ENCODE measurements at places on chromosomes 11 and 22.

DNA sequence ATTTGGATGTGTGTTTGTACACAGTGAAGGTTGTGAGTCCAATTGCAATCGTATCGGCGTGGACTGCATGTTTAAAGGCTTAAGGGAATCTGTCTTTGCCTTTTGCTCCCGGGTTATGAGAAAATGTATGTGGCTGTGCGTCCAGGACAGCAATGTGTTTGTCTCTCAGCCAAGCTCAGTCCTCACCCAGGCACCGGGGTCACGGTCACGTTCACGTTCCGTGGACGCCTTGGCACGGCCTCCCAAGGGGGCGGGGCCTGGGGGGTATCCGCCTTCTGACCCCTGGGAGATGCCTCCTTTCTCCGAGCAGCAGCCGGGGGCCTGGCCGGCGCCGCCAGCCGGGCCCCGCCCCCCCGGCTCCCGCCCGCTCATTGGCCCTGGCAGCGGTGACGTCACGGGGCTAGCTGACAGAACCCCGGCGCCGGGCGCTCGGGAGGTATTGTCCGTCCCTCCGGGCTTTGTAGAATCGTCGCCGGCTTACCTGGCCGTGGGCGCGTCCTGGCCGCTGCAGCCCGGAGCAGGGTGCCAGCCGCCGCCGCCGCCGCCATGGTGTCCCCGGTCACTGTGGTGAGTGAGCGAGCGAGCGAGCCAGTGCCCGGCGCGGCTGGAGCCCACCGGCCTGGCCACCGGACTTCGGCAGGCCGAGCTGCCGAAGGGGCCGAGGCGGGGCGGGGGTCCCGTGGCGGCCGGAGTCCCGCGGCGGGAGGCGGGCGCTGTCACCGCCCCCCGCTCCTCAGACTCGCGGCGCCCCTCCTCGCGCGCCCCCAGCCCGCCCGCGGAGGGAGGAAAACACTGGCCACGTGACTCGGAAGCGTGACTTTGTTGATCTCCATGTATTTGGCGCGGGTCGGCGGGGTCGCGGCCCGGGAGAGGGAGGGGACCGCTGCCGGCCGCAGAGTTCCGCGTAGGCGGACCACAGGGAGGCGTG lies at the start of gene TMEM86A:
Gene TMEM86A (plus strand): TSS at position 439 of the 928 bp plus-strand sequence. CDS start 108 bp downstream, at position 547.
- DNase-seq = peak; percentile 73

DNA sequence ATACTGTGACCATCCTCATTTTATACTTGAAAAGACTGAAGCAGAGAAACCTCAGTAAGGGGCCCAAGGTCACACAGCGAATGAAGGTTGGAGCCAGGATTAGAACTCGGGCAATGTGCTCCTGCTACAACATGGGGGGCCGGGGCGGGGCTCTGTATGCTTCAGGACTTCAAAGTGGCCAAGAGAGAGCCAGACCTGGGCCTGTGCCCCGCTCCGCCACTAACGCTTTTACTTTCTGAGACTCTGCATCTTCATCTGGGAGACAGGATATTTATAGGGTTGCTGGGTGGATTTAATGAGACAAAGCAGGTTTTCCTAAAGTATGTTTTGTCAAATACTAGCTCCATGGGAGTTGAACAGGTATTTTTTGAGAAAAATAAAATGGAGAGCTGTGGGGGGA lies 33.9 kb upstream of the LYVE1 start:
- DNase-seq = no peak

- DNase-seq = no peak
Observed at GRCh38 chr11:122076512-122077120, 39.4 kb downstream of the BLID start.

DNA sequence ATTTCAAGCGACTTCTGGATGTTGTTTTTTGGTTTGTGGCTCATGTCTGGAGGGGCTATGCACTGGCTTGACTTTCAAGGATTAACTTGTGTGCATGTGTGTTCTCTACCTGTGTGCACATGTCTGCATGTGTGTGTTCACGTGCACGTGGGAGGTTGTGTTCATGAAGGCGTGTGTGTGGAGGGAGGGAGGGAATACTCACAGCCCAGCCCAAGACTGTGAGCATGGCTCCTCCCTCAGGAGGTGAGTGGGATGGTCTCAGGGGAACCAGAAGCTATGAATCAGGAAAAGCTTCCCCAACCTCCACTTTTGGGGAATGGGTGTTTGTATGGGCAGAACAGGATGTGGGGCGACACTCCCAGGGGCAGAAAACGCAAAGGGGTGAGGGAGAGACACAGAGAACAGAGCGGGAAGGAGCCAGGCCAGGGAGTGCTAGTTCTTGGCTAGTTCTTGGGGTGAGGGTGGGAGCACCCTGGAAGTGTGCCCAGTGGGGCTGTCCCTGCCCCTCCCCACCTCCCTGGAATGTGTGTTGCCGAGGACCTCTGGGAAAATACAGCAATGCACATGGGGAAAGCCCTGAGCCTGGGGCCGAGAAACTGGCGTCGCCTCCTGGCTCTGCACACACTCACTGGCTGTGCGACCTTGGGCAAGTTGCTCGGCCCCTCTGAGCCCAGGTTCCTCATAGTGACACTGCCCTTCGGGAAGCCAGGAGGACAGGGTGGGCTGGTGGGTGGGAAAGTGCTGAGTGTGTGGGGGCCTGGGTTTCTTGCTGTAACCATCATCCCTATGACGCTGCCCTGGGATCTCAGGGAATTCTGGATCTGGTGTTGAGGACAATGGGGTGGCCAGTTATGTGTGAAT lies 16.9 kb upstream of the ALX4 start:
- DNase-seq = no peak

DNA sequence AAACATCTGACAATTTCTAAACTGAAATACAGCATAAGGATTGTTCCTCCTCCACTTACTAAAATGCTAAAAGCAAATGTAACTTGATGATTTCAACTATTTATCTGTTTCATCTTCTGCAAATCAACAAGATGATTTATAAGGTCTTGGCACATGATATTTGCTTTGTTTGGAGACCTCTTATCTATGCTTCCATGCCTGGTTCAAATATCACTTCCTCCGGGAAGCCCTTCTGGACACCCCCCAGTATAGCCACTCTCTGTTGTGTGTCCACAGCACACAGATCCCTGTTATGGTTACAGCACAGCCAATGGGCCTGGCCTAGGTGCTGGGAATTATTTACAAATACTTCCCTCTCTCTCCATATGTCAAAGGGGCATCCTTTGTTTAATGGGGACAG lies 114.8 kb downstream of the C11orf58 start:
- DNase-seq = no peak

DNA sequence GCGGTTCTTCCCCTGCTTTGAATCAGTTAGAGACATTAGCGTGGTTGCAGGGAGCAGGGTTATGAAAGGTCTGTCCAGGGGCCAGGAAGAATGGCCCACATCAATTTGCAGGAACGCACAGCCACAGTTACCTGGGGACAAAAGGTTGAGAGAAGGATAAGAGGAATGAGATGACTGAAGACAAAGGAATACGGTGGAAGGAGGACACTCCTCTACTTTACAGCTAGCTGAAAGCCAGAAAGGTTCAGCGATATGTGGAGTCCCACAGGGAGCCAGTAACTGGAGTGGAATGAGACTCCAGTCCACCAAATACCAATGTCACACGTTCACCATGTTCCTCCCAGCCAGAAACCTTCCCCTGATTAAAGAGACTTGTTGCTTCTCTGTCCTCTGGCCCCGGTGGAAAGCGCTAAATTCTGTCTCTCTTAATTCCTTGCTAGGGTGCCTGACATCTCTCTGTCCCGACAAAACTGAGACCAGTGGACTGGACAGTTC lies 10.7 kb downstream of the XNDC1N start:
- DNase-seq = no peak

- peak; percentile 62 for DNase-seq
Observed at GRCh38 chr22:41699264-41700107, at the start of gene MEI1. Gene MEI1 (plus strand): TSS chr22:41699503. CDS start chr22:41699539, 36 bp downstream.

DNA sequence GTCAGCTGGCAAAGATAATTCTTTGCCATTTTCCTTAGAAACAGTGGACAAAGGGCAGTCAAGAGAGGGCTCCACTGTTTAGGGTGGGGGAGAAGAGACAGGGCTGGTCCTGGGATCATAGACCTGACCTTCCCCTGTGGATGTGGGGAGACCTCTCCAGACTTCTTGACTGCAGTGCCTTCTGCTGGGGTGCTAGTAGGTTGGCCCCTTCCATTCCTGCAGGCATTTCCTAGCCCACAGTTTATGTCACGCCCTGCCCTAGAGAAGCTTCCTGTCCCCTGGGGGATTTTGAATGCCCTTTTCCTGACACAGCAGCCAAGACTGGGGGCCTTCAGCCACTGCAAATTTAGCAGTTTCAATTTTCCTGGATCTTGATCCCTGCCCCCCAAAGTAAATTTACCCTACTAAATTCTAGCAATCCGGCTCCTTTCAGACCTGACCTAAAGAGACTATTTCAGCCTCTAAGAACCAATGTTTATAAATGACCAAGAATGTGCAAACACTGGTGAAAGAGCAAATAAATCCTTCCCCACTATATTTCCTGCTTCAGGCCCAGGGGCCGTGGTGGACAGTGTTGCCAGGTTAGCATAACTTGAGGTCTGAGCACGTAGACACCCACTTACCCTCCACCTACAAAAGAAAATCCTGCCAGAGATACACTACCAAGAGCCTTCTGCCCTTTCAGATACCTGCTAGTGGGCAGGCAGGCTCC lies 58.4 kb downstream of the PPFIBP2 start:
- no peak for DNase-seq

GRCh38 chr22:23113067-23113846 lies 28.5 kb downstream of the RSPH14 start:
- no peak for DNase-seq

- DNase-seq = no peak
Observed at GRCh38 chr11:73204711-73205121, 13.4 kb upstream of the P2RY2 start.

- DNase-seq = peak; percentile 24
Observed at GRCh38 chr11:110295531-110296225, 736 bp downstream of the RDX start.

DNA sequence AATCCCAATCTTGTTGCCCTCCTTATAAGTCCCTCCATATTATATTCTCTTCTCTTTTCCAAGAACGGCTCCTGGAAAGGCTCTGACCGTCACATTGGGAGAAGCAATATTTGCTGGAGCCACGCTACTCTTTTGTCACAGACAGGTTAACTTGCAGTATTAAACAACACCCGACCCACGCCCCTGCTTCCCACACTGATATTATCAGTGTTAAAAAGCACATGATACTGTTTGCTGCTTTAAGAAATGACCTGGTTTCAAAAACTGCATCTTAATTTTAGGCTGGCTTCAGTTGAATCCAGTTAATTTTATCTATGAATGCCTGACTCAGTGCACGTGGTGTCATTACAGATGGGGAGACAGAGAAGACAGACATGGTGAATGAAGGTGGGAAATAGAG lies 3.1 kb downstream of the FLI1 start:
- no peak for DNase-seq

- no peak for DNase-seq
Observed at GRCh38 chr22:40042312-40042711, 47.6 kb downstream of the FAM83F start.

- no peak for DNase-seq
Observed at GRCh38 chr11:87397011-87397865, 359.5 kb downstream of the TMEM135 start.

DNA sequence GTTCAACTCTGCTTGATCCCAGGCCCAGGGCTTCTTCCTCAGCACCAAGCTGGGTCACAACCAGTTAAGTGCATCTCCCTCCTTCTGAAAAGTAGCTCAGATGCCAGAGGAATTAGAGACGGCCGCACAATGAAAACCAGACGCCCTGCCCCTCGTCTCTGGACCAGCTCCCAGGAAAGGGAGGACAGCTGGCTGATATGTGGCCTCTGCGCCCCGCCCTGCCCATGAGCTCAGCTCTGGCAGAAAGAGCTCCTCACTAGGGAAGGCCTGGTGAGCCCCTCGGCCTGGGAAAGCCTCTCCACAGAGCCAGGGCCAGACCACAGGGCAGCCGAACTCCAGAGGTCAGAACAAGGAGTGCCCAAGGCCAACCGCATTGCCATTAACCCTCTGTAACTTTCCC lies 18.1 kb upstream of the SCGB1A1 start:
- DNase-seq = peak; percentile 97

GRCh38 chr11:1557904-1558774 lies 13.9 kb downstream of the DUSP8 start:
- DNase-seq = peak; percentile 57

GRCh38 chr11:6606471-6607189 lies 3.1 kb downstream of the ILK start:
- DNase-seq = peak; percentile 89

GRCh38 chr22:36715647-36716046 lies 12.1 kb upstream of the CACNG2 start:
- DNase-seq = no peak

DNA sequence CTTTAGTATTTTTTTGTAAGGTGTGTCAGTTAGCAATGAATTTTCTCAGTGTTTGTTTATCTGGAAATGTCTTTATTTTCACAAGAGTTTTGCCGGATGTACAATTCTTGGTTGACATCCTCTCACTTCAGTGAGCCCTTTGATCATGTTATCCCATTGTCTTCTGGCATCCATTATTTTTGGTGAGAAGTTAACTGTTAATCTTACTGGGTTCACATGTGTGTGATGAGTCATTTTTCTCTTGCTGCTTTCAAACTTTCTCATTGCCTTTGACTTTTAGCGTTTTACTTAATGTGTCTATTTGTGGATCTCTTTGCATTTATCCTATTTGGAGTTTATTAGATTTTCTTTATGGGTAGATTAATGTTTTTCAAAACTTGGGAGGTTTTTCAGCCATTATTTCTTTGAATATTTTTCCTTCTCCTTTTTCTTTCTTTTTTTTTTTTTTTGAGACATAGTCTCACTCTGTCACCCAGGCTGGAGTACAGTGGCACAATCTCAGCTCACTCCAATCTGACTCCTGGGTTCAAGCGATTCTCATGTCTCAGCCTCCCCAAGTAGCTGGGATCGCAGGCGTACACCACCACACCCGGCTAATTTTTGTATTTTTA lies 100.5 kb upstream of the RRM1 start:
- DNase-seq = peak; percentile 16

GRCh38 chr11:78685156-78685555 lies 110.5 kb upstream of the NARS2 start:
- DNase-seq = no peak

DNA sequence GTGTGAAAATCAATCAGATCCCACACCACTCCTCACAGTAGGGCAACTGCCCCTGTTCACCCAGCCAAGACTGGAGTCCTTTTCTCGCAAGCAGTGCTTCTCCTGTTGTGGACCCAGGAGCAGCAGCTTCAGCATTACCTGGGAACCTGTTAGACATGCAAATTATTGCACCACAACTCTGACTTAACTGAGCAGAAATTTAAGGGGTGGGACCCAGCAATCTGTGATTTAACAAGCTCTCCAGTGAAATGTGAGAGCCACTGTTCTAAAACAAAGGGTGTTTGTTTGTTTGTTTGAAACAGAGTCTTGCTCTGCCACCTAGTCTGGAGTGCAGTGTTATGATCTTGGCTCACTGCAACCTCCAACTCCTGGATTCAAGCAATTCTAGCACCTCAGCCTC lies 591.4 kb downstream of the SOX6 start:
- no peak for DNase-seq

GRCh38 chr22:17241576-17242330 lies 22.5 kb upstream of the ADA2 start:
- no peak for DNase-seq

GRCh38 chr11:36314434-36314767 lies 18.3 kb downstream of the PRR5L start:
- DNase-seq = no peak

- no peak for DNase-seq
Observed at GRCh38 chr11:12223771-12224536, 113.6 kb downstream of the MICAL2 start.

GRCh38 chr11:125923012-125923579 lies 18.8 kb downstream of the DDX25 start:
- DNase-seq = peak; percentile 56

Measured in amniotic epithelial cell (primary cell).